ENCODE measurements at places on chromosomes 2 and 18.

GRCh38 chr2:181876614-181877063 is 14.9 kb upstream of the ITPRID2 start:
- DNase-seq, result no peak

DNA sequence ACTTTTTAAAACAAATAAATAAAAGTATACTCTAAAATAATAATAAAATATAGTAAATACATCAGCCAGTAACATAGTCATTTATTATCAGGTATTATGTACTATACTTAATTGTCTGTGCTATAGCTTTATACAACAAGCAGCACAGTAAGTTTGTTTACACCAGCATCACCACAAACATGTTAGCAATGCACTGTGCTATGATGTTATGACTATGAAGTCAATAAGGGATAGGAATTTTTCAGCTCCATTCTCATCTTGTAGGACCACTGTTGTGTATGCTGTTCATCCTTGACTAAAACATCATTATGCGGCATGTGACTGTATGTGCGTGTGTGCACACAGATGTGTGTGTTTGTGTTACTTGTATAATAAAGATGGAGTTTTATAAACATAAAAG is 137.5 kb downstream of the LYPD6B start:
- DNase-seq, result no peak

GRCh38 chr2:77310416-77310815 is 211.8 kb downstream of the LRRTM4 start:
- no peak for DNase-seq

GRCh38 chr2:84559838-84560237 is 43.5 kb downstream of the DNAH6 start:
- DNase-seq, result no peak

GRCh38 chr18:12032786-12033642 is 51.7 kb downstream of the IMPA2 start:
- DNase-seq, result no peak

GRCh38 chr2:102342888-102343287 is 12.7 kb upstream of the IL18R1 start:
- DNase-seq, result no peak

- DNase-seq, result no peak
These were observed 172.9 kb downstream of the CELF4 start for GRCh38 chr18:37392648-37393047.

GRCh38 chr2:83808878-83809277 is 650.2 kb downstream of the SUCLG1 start:
- DNase-seq, result no peak

GRCh38 chr2:48849770-48850169 is 94.2 kb upstream of the LHCGR start:
- no peak for DNase-seq

GRCh38 chr2:163859951-163860350 is 124.1 kb upstream of the FIGN start:
- no peak for DNase-seq
